ENCODE measurements at places on chromosomes 13 and 19.

DNA sequence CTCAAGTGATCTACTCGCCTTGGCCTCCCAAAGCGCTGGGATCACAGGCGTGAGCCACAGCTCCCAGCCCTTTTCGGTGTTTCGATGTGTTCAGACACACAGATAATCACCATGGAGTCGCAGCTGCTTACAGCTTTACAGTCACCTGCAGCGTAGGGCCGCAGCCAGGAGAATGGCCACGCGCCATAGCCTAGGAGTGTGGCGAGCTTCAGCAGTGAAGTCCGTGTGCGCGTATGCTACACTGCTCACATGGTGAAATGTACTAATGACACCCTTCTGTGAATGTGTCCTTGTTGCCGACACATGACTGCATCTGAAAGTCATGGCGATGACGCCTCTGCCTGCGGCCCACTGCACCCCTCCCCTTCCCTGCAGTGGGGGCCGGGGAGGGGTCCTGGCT is 23.6 kb downstream of the AP3D1 start:
- DNase-seq, result no peak

DNA sequence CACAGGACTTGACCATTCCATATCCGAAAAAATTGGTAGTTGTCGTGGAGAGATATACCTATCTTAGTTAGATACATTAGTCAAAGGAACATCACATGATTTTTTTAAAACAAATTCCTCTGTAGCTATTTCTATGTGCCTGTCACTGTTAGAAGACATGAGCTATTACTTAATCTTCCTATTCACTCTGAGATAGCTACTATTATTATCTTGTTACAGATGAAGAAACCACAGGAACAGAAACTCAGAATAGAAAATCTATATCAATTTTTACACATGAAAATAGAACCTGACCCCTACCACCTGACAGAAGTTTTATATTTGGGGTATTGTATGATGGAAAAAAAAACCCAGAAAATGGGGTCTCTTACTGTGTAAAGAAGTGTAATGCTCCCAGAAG is 68.9 kb upstream of the TDRD3 start:
- no peak for DNase-seq

DNA sequence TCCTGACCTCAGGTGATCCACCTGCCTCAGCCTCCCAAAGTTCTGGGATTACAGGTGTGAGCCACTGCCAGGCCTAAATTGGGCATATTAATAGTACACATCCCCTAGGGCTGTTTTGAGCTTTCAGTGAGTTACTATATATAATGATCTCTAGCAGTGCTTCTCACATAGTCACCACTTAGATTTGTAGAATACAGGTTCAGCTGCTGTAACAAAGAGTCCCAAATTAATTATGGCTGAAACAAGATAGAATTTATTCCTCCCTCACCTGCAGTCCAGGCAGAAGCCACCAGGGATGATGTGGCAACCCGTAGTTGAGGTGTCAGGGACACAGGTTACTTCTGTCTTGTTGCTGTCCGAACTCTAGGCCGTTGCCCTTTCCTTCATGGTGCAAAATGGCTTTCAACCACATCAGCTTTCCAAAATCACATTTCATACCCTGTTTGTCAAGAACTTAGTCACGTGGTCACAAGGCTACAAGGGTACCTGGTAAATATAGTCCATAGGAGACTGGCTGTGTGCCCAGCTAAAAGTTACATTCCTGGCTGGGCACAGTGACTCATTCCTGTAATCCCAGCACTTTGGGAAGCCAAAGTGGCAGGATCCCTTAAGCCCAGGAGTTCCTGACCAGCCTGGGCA is 2.9 kb downstream of the PROSER3 start:
- no peak for DNase-seq

GRCh38 chr13:27403203-27403678 is 21.2 kb upstream of the GTF3A start:
- no peak for DNase-seq

DNA sequence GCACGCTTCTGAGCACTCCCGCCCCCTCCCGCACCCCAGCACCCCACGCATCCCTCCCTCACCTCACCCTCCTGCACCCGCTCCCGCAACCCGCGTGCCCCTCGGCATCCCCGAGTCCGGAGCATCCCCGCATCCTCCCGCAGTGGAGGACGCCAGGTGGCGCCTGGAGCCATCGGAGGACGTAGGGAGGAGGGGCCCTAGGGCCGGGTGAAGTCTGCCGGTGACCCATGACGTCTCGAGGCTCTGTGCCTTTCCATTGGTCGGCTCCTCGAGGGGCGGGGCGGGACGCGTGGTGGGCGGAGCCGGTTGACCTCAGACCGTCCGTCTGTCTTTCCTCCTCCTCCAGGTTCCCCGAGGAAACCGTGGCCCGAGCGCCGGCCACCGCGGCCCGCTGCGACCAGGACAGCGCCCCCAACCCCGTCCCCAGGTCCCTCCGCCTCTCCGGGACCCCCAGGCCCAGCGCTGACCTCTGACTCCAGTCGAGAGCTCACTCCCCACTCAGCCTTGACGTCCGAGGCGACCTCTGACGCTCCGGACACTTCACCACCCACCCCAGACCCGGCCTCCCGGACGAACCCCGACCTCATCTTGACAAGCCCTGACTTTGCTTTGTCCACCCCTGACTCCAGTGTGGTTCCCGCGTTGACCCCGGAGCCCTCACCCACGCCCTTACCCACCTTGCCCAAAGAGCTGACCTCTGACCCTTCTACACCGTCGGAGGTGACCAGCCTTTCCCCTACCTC is 19.9 kb downstream of the SBK2 start:
- DNase-seq, result peak; percentile 94

- no peak for DNase-seq
These were observed 97.6 kb downstream of the RNASEH2B start for GRCh38 chr13:51007216-51007615.

DNA sequence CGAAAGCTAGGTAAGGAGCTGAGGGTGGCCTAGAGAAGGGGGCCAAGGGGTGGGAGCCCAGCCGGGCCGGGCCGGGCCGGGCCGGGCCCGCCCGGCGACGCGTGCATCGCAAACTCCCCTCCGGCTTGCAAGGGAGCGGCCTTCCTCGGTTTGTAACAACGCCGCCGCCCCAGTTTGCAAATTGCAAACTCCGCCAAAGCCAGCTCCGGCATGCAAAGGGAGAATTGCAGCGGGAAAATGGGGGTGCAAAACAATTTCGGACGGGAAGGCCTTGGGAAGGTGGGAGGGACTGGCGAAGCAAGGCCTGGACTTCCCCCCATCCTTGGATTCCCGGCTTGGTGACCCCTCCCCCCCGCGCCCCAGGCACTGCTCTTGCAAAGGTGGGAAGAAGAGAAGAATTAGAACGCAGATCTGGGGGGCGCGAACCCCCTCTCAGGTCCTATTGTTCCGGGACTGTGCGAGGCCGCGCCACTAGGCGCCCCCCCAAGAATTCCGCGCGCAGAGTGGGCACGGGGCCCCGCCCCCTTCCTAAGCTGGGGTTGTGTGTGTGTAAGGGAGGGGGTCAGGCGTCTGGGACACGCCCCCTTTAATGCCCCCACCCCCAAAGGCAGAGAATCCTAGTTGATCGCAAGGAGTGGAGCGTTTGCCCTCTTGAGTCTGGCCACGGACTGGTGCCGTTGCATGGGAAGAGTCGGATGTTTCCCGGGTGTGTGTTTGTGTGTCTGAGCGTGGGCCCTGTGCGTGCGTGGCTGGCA is 926 bp downstream of the PRR12 start:
- DNase-seq, result no peak
